ENCODE measurements at places on chromosomes 6 and 20. TPM values are rescaled to one million over a fixed set of nuclear protein-coding genes. Genes with fewer than 3 reads are reported as not detected.

The SPATA2 gene
- 2.8 TPM for total RNA-seq

The MOCS1 gene
- 13.0 TPM for total RNA-seq

GRCh38 chr6:6434151-6434550, 113.7 kb upstream of the F13A1 start:
- no peak for DNase-seq

DNA sequence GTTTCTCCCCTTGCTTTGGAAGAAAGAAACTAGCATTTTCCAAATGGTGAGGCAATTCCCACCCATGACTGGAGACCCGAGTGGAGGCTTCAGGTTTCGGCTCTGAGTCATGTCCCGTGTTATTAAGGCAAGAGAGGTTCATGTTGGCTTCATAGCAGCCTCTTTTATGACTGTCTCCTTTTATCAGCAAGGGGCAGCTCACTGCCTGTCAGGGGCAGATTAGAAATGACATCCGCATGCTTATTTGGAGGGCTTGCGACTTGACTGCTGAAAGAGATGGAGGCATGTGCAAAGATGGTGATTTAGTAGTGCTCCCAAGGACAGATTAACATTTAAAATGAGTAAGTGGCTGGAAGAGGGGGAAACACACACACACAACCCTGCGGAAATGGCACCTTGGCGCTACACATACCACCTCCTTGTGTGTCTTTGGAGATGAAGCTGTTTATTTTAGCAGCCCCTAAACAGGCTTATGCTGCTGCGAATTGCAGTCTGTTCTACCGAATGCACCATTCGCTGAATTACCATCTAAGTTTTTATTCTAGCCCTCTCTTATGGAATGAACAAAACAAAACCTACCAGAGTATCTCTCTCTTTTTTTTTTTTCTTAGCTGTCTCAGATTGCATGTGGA, 52.1 kb upstream of the VSTM2L start:
- no peak for DNase-seq

DNA sequence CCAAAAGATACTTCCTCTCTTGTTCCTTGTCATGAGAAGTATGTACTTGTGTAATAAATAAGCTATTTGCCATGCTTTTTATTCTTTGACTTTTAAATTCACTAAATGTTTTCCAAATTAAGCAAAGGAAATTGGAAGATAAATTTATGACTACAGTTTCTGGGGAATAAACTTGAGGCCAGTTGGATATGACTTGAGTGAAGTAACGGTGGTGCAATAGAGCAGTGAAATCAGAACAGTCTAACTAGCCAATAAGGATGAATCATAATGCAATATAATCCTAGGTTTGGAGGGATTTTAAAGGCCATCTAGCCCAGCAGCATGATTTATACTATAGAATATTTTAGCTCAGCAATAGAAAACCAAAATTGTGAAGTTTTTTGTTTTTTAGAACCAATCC, 183.8 kb upstream of the TCF21 start:
- no peak for DNase-seq

GRCh38 chr20:51500936-51501335, 41.6 kb downstream of the NFATC2 start:
- no peak for DNase-seq

The TGM2 gene
- total RNA-seq: 20.7 TPM

The RRBP1 gene
- 30.1 TPM for total RNA-seq

The C6orf58 gene
- not detected for total RNA-seq

GRCh38 chr6:24403501-24403824, 727 bp downstream of the MRS2 start:
- DNase-seq: no peak

The C6orf15 gene
- not detected for total RNA-seq

GRCh38 chr6:9537381-9537780, 877.5 kb downstream of the TFAP2A start:
- DNase-seq: no peak

The WFDC12 gene
- not detected for total RNA-seq

GRCh38 chr6:16316741-16317251, 78.4 kb downstream of the GMPR start:
- no peak for DNase-seq

DNA sequence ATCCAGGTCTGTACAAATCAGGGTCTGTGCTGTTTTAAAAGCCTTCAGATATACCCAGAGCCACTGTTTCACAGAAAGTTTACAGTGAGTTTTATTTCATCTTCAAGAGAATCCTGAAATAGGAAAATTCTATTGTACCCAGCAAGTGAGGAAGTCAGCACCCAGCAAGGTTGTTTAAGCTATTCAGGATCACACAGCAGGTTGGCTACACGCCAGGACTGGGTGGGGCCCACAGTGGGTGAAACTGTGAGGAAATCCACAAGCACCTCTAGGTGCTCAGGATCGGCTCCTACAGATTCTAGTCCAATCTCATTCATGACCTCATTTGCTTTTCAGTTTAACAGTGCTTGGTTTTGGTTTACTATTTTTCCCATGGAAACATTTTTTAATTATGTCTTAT, 128.9 kb downstream of the SYNDIG1 start:
- DNase-seq: no peak

DNA sequence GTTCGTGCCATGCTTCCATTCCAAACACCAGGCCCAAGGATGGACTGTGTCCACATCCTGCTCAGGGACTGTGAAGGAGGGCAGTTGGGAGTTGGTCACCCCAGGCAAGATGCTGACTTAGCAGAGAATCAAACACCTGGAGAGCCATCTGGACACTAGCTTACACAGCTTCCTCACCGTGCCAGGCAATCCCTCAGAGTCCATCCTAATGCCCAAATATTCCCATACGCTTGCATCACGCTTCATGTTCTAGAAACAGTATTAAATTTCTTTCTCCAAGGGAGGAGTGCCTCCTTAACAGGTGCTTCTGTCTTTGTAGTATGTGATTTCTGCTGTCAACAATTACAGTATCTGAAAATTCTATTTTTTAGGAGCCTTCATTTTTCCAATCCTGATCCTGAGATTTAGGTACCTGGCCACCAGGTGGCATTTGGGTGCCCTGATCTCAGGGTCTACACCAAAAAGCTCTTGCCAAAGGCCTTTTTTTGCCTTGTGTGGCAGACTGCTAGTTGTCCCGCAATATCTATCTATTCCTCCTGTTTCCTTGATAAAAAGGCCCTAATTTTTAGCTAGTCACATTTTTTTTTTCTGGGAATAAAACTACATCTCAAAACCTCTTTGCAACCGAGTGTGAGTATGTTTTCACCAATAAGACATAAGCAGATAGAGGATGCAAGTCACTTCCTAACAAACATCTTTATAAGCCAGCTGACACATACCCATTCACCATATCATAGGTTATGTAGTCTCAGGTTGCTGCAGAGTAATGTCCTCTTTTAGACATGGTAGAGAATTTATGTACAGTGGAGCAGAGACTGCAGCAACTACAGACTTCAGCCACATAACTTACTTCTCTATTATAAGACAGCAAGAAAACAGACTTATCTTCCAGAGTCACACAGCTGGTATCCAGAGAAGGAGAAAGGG, 85.0 kb downstream of the PREP start:
- DNase-seq: no peak

The CDK19 gene
- 16.8 TPM for total RNA-seq

DNA sequence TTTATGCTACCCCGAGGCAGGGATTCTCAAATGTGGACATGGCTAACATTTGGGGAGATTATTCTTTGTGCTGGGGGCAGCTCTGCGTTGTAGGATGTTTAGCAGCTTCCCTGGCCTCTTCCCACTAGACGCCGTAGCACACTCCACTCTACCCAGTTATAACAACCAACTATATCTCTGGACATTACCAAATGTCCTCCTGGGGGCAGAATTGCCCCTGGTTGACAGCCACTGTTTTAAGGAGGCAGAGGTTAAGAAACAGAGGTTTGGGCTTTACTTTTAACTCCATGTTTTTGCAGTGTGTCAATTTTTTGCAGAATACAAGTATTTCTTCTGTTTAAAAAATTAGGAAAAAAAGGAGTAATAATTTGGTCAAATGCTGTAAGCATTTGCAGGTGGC, 56.2 kb upstream of the BMP6 start:
- no peak for DNase-seq

- DNase-seq: no peak
Measured at GRCh38 chr6:35432291-35432690, 19.8 kb upstream of the FANCE start.

Measured in sigmoid colon (tissue), 7 donors.